ENCODE measurements at places on chromosomes 12 and 14.

DNA sequence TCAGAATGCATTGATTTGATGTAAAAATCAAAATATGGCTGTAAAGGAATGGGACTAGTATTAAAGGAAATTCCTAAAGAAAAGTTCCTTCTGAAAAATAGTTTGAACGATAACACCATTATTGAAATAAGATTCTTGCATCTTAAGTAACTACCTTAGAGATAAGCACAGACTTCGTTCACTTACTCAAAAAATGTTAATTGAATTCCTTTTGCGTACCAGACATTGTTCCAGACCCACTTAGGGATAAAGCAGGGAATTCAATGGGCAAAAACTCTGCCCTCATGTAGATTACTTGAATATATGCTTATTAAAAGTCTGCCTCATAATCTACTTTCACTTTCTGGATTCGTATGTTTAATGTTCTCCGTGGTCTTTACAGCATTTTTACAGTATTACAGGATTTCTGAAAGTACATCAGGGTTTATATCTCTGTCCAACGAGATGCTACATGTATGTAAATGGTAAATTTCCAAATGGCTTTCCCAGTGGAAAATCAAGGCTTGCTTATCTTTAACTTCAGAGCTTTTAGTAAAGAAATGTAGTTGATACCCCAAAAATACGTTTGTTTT lies 213.7 kb downstream of the GXYLT1 start:
- DNase-seq: no peak

DNA sequence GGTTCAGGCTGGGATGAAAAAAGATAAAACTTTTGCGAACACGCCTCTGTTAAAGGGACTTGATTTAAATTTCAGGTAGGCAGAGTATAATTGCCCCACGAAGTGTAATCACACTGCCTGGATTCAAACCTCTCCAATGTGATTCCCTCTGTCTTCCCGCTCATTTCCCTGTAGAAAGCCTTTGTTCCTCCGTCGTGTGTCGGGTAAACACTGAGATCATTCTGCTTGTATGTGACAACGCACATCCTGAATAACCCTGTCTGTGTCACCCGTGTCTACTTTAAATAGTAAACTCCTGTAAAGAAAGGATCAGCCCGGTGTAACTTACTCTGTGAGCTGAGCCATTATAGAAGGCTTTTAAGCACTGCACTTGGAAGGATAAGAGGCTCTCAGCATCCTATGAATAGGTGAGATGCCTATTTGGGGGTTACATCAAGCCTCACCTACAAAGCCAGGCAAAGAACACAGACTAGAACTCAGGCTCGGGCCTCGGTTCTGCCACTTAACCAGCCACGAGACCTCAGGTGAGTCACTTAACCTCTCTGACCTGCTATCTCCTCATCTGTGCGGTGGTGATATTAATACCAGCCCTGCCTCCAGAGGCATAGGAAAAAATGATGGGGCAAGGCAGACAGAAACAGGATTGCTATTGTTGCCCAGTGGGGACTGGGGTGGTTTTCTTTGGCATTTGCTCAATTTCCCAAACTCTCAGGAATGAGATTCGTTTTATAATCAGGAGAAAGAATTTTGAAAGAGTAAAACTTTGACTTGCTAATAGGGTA lies 74.2 kb downstream of the RBM19 start:
- peak; percentile 58 for DNase-seq

DNA sequence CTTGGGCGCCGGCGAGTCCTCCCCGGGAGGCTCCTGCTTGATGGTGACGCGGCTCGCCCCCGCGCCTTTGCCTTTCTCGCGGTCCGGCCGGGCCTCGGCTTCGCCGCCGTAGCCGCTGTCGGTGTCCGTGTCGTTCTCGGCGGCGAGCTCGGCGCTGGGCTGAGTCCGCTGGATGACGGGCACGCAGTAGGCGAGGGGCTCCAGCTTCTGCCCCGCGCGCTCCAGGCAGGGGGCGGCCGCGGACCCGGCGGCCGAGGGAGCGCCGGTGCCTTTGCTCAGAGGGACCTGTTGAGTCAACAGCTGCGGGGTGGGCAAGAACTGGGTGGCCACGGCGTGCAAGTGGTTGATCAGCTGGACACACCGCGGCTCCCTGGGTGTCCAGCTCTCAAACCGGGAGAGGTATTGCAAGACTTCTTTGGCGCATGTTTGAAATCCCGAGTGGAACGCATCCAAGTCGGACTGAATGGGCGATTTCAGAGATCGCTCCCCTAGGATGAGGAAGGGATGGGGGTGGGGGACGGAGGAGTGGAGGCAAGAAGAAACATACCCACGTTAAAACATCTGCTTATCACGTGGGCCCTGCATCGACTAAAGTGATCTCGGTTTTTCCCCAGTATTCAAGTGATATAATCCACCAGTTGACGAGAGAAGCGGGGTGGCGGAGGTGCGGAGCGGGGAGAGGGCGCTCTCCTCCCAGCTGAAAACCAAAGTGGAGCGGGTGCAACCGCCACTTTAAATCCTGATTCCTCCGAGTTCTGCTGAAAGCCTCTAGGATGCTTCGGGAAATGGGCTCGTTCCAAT lies 2.0 kb downstream of the BHLHE41 start:
- peak; percentile 43 for DNase-seq

GRCh38 chr12:69688021-69688420 lies 11.1 kb downstream of the BEST3 start:
- no peak for DNase-seq

DNA sequence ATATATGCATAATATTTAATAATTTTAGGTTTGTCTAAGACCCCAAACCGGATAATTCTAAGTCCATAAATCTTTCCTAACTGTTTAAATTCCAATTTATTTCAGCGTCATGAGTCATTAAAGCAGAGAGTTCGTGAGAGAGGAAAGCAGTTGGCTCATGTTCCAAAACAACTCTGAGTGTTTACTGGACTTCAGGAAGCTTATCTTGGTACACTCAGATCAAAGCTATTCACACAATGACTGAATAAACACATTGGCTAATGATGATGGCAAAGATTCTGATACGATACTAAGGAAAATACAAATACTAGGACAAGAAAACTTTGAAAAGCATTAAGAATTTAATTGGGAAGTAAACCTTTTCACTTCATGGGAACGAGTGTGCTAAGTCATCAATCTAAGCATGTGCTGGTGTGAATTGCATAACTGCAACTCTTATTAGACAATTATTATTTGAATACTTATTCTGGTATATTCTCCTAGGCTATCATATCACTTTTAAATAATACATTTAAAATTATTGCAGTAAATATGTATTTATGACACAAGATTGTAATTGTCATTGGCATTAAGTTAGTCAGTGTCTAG lies 34.8 kb upstream of the CLEC14A start:
- peak; percentile 50 for DNase-seq

- no peak for DNase-seq
These were observed 21.3 kb upstream of the HSP90B1 start for GRCh38 chr12:103908877-103909276.

DNA sequence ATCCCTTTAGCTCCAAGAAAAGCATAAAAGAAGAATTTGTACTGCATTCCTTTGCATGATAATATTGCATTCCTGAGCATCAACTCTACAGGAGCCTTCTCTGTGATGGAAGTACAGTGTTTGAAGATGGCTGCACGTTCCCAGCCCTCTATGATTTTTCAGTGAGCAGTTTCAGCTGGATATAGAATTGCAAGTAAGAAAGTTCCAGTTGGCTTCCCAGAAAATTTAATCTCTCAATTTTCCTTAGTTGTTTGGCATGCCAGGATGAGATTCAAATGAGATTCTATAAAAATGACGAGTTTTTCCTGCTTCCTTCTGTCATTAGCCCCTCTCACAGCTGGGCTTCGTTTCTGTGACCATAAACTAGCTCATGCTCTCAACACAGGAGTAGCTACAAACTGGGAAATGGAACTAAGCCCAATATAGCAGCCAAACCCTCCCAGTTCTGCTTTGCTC lies 109.9 kb downstream of the TTC8 start:
- DNase-seq: no peak

- no peak for DNase-seq
These were observed 74.0 kb downstream of the TSPAN9 start for GRCh38 chr12:3150931-3151835.

- DNase-seq: no peak
These were observed 615 bp downstream of the CDKN1B start for GRCh38 chr12:12717586-12718380.

GRCh38 chr12:113230315-113231234 lies 9.3 kb downstream of the TPCN1 start:
- DNase-seq: no peak

GRCh38 chr12:107514887-107515445 lies 170.6 kb upstream of the PWP1 start:
- DNase-seq: no peak

- DNase-seq: no peak
These were observed 1.6 kb downstream of the TMEM260 start for GRCh38 chr14:56581041-56581727.

GRCh38 chr14:82094829-82095345 lies 561.2 kb upstream of the SEL1L start:
- DNase-seq: no peak

DNA sequence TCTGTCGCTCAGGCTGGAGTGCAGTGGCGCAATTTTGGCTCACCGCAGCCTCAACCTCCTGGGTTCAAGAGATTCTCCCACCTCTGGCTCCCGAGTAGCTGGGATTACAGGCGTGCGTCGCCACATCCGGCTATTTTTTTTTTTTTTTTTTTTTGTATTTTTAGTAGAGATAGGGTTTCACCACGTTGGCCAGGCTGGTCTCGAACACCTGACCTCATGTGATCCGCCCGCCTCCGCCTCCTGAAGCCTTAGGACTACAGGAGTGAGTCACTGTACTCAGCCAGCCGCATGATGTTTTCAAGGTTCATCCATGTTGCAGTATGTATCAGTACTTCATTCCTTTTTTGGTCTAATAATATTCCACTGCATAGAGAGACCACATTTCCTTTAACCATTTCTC lies 2.4 kb upstream of the RNF34 start:
- no peak for DNase-seq

DNA sequence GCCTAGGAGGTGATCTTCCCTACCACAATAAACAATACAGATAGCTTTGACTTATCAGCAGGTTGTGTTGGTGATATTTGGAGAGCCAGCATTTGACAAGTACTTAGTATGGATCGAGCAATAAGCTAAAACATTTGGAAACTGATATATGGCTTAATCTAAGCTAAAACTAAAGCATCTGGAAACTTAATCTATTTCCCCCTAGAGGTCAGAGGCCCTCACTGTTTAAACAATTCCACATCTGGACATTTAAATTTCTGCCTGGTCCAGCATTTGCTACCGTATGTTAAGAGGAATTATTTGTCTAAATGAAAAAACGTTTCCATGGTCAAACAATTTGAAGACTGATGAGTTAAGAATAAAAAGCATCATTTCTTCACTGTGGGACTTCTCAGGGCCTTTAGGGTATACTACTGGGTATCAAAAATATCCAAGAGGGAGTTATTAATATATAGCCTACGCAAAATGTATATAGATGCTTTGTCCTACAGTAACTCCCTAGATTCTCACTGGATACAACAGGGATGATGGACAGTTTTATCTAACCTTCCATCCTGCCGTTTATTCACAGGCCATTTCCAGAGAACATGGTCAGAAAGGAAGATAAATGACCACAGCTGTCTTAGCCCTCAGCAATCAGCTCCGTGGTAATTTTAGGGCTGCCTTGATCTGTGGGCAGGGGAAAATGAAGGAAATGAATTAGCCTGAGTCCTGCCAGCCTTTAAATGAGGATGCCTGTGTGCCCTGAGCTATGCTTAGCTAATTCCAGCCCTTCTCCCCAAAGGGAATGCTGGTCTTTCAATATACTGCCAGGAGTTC lies 135.4 kb upstream of the NUDT4 start:
- DNase-seq: no peak

- DNase-seq: peak; percentile 23
These were observed 25.7 kb downstream of the RAB21 start for GRCh38 chr12:71780237-71780822.

DNA sequence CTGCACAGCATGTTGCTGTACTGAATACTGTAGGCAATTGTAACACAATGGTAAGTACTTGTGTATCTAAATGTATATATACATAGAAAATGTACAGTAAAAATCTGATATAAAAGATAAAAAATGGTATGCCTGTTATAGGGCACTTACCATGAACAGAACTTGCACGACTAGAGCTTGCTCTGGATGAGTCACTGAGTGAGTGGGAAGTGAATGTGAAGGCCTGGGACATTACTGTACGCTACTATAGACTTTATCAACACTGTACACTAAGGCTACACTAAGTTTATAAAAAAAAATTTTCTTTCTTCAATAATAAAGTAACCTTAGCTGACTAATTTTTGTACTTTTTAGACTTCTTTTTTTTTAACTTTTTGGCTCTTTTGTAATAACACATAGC lies 24.2 kb upstream of the NEDD1 start:
- no peak for DNase-seq

DNA sequence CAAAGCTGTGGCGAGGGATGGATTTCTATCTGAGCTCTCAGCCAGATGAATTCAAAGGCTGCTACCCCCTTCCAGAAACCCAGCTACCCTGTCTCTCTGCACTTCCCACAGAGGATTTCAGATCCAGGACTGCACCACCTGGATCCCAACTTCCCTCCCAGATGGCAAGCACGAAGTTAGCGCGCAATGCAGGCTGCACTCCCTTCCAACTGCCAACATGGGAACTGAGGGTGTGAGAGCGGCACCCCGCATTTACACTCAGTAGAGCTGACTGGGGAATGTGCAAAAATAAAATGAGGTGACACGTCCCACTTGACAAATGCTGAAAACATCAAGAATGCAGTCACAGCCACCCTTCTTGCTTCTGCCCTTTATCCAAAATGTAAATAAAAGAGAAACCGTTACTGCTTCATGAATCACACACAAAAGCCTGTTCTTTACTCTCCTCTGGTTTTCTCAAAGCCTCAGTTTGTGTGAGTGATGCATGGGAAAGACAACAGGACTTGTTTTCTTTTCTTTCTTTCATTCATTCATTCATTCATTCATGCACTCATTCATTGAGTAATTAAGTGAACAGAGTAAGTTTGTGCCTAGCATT lies 85.7 kb downstream of the ITPK1 start:
- no peak for DNase-seq

DNA sequence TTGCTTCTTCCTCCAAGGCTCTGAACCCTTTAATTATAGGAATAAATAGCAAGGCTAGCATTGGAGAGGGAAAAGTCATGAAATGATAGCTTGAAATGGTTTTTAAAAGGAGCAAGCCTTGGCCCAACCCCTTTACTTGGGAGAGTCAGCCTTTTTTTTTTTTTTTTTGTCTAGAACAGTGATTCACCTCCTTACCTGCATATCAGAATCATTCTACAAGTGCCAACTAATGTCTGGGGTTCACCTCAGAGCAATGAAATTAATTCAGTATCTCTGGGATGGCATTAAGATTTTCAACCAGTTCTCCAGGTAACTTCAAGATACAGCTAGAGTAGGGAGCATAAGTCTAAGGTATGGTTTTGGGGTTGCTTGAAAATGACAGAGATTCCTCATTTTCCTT lies 41.3 kb upstream of the TMTC2 start:
- DNase-seq: no peak
